ENCODE measurements at places on chromosomes 11 and 22.

DNA sequence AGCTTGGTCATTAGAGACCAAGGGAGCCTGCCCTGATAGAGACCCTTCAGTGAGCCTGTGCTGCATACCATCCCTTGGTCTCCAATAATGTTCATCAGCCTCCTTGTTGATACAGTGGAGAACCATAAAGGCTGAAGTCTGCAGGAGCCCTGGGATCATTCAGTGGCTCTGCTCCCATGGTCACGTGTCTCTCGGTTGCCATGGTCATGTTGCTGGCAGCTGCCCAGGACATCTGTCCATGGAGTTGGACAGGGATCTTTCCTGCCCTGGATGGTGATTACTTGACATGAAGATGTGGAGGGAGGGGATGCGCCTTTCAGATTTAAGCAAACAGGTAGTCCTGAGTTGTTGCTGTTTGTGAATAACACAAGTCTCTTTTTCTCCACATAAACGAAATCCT, 38.2 kb downstream of the CYB5R2 start:
- DNase-seq: no peak

DNA sequence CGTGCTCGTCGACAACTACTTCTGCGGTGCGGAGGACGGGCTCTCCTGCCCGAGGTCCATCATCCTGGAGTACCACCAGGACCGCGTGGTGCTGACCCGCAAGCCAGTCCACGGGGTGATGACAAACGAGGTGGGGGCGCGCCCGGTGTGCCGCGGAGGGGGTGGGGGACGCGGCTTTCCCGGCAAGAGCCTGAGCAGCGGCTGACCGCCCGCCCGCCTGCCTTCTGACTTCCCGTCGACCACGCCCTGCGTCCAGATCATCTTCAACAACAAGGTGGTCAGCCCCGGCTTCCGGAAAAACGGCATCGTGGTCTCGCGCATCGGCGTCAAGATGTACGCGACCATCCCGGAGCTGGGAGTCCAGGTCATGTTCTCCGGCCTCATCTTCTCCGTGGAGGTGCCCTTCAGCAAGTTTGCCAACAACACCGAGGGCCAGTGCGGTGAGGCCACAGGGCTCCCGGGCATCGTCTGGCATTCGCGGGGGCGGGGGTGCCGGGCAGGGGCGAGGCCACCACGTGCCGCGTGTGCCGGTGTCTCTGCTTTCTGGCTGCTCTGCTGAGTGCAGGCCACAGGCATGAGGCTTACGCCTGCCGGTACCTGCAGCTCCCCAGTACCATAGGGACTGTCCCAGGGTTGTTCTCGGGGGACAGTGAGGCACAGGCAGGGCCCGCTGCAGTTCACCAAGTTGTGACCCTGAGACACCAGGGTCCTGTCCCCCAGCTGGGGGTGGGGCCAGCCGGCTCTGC, 28.5 kb upstream of the MUC5B start:
- no peak for DNase-seq

DNA sequence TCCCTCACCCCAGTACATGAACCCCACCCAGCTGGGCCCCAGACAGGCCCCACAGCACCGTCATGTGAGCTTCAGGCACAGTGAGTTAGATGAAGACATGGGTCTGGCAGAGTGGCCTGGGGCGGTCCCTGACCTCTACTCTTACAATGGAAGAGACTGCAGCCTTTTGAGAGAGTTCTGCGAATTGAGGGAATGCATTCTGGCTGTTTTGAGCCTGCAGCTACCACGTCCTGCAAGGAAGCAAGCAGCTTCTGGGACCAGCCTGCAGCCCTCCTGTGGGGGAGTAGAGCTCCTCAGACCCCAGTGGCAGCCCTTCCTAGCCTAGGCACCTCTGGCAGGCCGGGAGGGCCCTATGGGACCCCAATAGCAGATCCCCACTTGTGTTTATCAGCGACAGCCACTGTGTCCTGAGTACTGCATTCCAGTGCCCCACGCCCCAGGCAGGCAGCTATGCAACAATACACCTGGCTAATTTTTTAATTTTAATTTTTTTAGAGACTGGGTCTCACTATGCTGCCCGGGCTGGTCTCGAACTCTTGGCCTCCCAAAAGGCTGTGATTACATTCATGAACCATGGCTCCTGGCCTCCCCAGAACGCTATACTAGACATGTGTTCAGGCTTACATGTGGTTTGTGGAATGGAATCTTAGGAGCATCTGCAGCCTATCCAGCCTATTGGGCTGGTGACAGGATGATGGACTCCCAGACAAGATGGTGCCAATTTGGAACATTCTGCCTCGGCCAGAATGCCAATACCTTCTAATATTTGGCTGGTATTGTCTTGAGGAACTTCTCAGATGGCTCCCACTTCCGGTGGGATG, 717 bp upstream of the SLC7A4 start:
- no peak for DNase-seq

DNA sequence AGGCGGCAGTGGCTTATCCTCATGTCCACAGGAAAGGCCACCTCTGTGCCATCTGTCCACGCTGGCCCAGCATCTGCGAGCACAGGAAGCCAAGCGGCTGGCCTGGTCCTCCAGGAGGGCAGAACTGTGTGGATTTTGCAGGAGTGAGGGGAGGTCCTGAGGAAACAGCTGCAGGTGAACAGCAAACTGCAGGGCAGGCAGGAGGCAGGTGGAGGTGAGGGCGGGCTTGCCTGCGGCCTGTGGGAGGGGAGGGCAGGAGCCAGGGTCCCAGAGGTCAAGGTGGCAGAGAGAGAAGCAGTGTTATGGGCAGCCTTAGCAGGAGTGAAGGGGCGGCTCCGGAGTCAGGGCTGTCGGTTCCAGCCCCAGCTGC, 369.7 kb downstream of the SHANK2 start:
- no peak for DNase-seq

DNA sequence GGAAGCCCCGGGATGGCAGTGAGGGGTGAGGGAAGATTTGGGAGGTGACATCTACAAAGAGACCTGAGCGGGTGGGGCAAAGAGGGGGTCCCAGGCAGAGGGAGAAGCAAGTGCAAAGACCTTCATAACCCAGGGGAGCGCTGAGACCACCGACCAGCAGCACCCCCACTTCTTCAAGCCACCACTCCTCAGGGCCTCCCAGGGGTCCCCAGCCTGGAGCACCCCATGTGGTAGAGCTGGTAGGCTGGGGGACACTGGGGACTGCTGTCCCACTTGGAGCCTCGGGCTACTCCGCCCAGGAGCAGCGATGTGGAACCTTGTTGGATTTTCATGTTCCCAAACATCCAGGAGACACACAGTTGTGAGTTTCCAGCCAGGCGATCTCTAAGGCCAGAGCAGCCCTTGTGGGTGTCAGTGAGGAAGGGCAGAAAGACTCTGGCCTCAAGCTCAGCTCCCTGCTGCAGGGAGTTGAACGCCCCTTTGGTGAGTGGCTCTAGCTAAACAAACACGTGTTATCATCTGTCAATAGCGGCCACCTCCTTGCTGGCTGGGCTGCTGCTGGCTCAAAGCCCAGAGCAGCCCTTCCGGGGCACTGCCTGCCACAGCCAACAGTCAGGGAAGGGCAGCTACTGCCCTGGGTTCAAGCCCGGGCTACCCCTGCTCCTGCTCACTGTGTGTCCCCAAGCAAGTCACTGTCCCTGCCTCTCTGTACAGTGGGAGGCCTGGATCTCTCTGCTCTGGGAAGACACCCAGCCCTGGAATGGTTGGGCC, 25.7 kb upstream of the CHKA start:
- peak; percentile 83 for DNase-seq

DNA sequence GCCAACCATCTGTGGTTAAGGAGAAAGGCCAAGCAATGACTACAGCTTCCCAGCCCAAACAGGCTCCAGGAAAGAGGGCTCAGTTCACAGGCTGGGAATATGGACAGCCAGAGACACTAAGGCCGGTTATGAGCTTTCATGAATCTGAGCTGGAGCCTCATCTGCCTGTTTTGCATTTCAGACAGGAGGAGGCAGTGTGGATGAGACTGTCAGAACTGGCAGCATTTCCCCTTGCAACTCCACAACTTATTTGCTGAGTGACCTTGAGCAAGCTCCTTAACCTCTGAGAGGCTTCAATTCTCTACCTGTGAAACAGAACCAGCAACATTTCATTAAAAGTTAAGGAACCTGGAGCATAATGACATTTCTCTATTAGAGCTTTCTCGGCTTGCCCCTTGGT, 264.0 kb downstream of the ETS1 start:
- DNase-seq: no peak

- DNase-seq: no peak
Measured at GRCh38 chr11:9145283-9145682, 53.9 kb upstream of the SCUBE2 start.

DNA sequence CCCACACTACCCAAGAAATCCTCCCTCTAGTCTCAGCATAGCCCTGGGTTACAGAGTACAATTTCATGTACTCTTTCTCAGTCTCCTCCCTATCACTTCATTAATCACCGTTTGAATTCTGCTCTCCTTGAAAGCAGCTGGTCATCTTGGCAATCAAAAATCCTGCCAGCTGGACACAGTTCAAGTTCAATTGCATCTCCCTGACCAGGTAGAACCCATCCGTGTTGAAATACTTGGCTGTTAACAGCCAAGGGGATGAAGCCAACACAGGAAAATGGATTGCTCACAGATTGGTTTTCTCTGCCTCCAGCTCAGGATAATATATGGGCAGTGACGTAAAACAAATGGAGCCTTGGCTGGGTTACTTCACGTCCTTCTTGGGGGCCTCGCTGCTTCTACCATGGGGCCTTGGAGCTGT, 55.1 kb upstream of the GRK3 start:
- DNase-seq: no peak

GRCh38 chr11:120205596-120206161, 5.2 kb upstream of the OAF start:
- no peak for DNase-seq

DNA sequence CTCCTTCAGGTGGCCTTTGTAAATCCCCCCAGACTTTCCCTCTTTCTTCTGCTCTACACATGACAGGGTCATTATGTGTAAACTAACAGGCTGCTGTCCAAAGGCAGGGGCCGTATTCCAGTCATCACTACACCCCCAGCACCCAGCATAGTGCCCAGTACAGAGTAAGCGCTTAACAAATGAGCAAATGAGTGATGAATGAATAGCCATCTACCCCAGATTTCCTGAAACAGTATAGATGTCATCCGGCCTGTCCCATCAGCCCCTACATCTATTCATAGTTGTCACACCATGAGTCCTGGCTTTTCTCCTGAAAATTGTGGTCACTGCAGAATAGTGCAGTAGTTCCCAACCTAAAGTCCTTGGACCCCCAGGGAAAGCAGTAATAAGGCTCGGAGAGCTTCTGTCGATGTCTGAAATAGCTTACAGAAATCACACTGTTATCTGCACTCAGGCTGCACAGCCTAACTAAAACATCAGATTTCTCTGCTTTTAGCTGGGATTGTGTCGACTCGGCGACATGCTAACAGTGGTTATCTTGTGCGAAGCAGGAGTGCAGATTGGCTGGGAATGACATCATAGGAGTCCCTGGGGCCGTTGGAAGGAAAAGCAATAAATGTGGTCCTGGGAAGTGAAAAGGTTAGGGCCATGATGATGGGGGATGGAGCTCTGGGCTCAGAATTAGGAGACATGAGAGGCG, 143.8 kb upstream of the NECTIN1 start:
- DNase-seq: no peak

DNA sequence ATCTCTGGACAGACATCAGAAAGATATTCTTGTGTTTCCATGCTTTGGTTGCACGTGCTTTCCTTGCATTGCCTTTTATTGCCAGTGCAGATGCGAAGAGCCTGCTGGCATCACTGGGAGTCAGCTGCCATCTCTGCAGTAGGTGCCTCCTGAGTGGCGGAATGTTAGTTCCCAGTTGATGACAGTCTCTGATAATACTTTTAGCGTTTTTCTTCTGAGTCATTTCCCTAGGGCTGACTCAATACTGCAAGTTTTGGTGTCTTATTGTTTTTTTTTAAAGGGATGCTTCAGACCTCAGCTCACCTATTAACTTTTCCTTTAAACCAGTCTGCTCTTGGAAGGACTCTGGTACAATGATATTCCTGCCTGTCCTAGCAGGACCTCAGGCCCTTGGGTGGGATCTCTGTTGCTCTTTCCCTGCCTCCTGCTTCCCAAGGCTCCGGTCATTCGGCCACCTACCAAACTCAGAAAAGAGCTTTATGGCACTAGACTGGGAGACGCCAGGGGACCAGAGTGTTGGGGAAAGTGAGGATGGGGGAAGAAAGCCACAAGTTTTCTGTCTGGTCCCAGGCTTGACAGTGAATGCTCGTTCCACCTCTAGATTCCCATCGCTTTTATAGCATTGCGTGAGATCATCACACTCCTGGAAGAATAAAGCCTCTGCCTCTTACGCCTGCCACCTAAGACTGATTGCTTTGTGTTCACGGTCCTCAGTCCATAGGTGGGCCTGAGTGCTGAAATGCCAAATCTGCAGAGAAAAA, 308.7 kb downstream of the DDX10 start:
- DNase-seq: no peak

DNA sequence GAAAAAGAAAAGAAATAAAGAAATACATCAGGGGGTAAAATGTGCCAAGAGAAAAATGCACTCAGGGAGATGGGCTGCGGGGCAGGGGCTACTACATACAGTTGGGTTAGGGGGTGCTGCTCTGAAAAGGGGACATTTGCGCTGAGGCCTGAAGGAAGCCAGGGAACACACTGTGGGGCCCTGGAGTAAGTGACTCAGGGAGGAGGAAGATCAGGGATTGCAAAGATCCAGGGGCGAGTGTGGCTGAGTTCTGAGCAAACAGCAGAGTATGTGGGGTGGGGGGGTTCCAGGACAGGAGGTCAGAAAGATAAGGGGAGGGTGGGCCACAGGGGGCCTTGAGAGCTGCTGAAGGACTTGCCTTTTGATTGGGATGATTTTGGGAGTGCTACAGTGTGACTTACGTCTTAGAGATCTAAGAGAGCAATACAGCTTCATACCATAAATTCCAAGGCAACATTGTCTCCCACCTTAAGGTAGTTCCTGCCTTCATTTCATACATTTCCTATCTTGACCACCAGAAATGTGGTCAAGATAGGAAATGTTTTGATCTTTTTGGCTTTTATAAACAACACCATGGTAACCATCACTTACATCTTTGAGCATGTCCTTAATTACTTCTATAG, 5.8 kb downstream of the A4GALT start:
- DNase-seq: peak; percentile 12

GRCh38 chr11:68961245-68961644, 19.5 kb downstream of the MRGPRD start:
- DNase-seq: no peak

GRCh38 chr22:50119768-50120251, 30.0 kb downstream of the MOV10L1 start:
- DNase-seq: no peak

DNA sequence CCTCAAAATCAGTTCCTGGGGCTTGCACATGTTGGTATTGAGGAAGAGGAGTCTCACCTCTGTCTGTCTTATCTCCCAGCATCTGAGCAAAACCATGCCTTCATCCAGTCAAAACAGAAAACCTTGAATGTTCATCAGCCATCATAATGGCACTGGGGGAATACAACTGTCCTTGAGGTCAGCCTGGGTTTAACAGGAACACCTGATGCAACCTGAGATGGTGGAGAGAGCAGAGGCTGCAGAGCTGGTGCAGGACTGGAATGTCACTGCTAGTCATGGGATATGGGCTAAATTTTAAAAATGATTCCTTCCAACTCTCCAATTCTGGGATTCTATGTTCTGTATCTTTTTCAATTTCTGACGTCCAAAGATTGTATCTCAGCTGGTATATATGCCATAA, 931.0 kb downstream of the NTM start:
- DNase-seq: no peak
